Endothelial cell of umbilical vein (primary cell): ENCODE measurements at places on chromosomes 16 and 17.

DNA sequence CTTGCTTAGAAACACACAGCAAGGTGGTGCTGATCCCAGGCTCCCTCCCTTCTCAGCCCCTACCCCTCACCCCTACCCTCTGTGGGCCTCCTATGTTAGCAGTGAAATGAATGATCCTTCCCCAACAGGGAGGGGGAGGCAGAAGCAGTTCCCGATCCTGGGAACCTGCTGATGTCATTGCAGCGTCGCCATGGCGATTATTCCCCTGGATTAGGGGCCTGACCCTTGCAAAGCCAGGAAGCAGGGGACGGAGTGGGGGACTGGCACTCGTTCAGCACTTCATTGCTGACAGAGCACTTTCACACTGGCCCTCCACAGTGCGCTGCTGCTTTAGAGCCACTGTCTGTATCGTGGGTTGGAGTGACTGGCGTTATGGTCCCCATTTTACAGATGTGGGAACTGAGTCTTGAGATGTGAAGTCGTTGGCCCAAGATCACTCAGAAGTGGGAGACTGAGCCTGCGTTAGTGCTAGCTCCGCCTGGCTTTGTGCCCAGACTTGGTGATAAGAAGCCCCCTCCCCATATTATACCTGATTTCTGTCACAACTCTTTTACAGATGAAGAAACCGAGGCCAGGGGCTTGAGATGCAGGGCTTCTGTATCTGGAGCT, 26.6 kb downstream of the LASP1 start:
- DNase-seq = peak; percentile 42

DNA sequence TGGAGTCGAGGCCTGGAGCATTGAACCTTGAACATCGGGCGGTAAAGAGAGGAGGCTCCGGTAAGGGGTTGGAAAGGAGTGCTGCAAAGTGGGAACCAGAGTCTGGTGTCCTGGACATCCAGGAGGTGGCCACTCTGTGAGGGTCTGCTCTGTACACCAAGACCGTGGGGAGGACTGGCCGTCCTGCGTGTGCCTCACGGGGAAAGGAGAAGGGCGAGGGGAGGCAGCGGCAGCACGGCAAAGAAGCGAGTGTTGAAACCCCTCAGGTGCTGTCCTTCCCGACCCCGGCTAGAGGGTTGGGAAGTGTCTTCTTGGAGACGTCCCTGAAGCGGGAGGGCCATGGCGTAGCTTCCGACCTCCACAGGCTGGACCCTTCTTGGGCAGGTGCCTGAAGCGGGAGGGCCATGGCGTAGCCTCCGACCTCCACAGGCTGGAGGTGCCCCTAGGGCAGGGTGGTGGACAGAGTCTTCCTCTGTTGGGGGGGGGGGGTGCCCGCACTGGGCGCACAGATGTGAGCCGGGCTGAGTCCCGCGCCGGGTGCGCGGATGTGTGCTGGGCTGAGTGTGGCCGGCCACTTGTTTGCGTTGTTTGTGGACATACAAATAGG, 42.0 kb downstream of the FOXK2 start:
- DNase-seq = no peak

DNA sequence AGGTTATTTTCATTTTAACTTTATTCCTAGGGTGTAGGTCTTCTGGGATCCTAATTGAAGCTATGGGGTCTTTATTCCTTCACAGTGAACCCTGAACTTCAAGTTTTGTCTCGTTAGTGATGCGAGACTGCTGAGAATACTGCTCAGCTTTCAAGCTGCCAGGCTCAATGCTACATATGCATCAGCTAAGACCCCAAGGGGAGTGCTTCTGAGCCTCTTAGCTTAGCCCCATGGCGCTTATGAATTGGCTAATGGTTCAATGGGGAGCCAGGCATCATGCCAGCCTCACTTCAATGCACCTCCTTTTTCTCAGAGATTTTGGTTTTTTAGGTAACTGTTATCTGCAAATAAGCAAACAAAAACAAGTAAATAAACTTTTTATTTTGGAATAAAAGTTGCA, 94.1 kb upstream of the SIAH1 start:
- no peak for DNase-seq

GRCh38 chr17:51097708-51098446, 22.8 kb downstream of the SPAG9 start:
- DNase-seq = no peak

GRCh38 chr17:3888343-3889171, 4.3 kb downstream of the CAMKK1 start:
- DNase-seq = peak; percentile 80

GRCh38 chr16:84119368-84119767, 2.6 kb upstream of the MBTPS1 start:
- DNase-seq = no peak

GRCh38 chr16:27369806-27370205, 32.2 kb upstream of the IL21R start:
- DNase-seq = no peak

- DNase-seq = no peak
These were observed 239.5 kb downstream of the C16orf95 start for GRCh38 chr16:87077750-87078127.

GRCh38 chr17:12765548-12765947, 23.8 kb upstream of the ARHGAP44 start:
- DNase-seq = no peak

DNA sequence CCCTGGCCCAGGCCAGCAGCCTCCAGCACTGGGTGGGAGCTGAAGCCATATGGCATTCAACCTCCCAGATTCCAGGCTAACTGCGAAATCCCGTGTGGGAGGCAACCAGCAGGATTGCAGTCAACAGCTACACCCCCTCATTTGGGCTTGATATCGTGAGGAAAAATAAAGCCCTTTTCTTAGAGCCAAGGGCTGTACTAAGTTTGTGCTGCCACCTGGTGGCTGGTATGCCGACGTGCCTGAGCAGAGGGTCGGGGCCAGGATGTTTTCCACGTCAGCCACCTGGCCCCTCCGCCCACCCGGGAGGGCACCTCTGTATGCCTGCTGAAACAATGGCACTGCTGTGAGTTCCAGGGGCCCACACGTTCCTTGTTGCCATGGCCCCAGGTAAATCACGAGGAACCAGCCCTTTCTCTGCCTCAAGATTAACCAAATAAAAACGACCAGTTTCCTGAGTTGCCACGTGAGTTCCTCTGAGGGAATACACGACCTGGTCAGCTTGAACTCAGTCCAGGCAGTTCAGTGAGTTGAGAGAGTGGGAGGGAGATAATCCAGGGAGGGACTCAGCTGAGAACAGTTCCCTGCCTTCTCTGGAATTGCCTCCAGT, 9.0 kb downstream of the TMEM98 start:
- peak; percentile 90 for DNase-seq

- DNase-seq = no peak
These were observed 4.7 kb upstream of the PRR29 start for GRCh38 chr17:63993368-63993985.

DNA sequence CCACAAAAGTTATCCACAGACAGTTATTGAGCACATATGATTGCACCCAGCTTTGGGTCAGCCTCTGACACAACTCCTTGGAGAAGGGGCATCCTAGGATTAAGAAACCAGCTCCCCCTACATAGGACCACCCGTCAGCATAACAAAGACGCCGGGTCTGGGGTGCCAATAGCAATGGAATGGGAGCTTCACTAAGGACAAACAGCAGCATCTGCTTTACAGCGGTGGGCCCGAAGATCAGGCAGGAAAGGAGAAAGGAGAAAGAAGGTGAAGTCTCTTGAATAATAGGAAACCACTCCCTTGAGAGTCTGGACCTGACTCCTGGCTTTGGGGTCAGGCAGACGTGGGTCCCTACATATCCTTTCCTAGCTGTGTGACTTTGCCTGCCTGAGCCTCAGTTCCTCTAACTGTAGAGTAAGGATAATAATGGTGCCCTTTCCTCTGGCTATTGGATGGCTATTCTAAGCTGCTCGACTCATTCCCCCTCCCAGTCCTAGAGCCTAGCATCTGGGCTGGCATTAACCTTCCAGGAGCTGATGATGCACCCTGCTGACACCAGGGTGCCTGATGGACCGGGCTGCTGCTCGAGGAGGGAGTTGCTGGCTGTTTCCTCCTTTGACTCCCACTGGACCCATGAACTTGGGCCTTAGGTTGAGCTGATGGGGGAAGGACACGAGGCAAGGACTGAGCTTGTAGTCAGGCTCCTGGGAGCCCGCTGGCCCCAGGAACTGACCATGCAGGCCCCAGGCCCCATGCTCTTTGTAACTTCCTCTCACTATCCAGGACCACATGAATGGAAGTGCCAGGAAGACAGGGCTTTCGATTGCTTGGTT, 94.2 kb downstream of the C16orf78 start:
- no peak for DNase-seq
